ENCODE measurements at places on chromosomes 5 and 9.

DNA sequence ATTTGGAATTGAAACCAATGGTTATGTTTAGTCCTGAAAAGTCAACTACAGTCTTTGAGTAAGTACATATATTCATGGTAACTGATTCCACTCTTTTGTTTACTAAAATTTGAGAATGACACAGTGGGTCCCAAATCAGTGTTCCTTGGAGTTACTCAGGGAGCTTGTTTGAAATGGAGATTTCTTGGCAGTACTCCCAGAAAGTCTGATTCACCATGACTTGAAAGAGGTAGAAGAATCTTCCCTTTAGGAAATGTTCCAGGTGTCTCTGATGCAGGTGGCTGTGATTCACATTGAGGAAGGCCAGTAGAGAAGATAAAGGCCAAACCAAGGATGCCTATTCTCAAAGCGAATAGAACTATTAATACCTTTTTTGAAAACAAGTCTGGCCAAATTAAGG, 1078.3 kb downstream of the CDH12 start:
- DNase-seq = no peak

DNA sequence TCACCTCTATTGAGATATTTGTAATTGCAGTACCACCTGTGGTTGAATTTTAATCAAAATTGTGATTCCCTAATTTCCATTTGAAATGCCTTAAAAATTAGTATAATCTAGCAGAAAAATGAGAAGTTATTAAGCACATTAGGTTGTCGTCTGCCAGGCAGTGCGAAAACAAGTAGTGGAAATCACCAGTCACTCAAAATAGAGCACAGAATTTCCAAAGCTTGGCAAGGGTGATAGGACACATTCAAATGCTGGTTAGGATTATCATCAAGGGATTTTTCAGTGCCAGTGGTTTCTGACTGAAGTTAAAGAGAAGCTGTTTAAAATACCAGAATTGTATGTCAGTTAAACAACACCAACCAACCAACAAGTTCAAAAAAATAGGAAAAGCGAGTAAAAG, 97.8 kb downstream of the PLK2 start:
- DNase-seq = no peak

DNA sequence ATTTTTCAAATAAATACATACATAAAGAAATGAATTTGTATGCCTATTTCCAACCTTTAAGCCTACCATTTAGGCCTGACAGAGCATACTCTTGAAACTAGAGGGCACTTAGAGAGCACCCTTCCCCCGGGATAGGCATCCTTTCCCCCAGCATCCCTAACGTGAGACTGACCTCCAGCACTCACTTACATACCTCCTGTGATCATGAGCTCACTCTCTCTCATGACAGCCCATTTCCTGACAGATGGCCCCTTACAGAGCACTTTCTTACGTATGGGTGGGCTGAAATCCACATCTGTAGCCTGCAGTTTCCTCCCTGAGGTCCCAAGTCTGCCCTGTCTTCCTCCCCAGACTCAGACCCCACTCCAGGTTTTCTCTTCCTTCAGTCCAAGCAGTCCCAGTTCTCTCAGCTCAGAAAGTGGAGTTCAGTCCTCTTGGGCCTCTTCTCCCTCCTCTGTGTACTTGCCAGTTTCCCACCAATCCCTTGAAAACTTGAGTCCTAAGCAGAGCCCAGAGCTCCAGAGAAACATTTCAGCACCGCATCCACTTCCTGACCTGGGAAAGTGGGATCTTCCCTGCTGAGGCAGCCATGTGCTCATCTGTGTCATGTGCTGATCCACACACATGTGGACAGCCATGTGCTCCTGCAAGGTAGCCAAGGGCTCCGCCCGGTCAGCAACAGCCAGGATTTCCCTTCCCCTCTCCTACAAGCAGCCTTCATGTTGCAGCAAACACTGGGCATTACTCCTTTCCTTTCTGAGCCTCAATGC, 2.2 kb upstream of the CDX1 start:
- DNase-seq = no peak

- peak; percentile 80 for DNase-seq
These were observed 2.5 kb downstream of the BARHL1 start for GRCh38 chr9:132584601-132585560.

GRCh38 chr9:98248737-98249474, 6.5 kb downstream of the TBC1D2 start:
- no peak for DNase-seq

DNA sequence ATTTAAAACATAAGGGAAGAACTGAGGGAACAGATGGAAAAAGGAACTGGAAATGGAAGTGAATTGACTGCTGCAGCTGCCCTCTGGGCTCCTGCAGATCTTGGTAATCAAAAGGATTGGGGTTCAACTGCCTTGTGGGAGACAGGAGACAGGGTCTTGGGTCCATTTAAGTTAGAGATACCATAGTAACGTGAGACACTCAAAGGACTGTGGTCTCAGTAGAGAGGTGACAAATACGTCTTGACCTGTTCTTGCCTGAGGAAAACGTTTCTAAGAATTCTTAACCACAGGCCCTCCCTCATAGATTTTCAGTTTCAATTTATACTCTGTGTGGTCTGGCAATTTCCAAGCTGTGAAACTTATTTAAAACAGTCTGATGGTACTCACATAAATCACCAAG, 100.8 kb upstream of the DHFR start:
- DNase-seq = no peak

- DNase-seq = no peak
These were observed 31.2 kb downstream of the DEPDC1B start for GRCh38 chr5:60668686-60669304.

DNA sequence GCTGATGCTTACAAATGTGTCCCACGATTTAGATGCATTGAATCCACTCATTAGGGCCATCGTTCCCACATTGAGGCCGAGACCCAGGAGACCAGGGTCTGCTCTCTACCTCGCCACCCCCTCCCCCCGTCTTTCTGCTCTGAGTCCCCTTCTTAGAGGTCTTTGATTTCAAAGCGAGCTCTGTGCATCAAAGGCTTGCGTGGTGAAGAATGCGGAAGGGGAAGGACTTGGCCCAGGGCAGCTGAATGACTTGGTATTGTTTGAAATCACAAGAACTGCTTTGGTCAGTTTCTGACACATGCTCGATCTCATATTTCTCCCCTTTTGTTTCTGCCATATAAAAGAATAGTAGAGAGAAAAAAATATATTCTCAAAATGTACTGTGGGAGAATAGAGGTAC, 78.3 kb upstream of the IRX1 start:
- DNase-seq = no peak

DNA sequence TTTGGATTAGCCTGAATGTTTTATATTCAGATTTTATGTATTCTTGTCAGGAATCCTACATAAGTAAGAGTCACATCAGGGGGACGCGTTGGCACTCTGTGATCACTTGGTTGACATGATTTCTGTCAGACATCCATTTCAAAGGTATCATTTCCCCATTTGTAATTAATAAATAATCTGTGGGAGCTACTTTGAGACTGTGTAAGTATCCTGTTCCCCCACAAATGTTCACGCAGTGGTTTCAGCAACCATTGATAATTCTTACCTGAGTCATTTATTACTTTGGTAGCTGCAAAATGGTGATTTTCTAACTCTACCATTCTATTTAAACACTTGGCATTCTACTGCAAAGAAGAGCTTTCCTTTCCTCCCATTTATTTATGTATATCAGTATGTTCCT, 56.9 kb upstream of the TBC1D2 start:
- no peak for DNase-seq

DNA sequence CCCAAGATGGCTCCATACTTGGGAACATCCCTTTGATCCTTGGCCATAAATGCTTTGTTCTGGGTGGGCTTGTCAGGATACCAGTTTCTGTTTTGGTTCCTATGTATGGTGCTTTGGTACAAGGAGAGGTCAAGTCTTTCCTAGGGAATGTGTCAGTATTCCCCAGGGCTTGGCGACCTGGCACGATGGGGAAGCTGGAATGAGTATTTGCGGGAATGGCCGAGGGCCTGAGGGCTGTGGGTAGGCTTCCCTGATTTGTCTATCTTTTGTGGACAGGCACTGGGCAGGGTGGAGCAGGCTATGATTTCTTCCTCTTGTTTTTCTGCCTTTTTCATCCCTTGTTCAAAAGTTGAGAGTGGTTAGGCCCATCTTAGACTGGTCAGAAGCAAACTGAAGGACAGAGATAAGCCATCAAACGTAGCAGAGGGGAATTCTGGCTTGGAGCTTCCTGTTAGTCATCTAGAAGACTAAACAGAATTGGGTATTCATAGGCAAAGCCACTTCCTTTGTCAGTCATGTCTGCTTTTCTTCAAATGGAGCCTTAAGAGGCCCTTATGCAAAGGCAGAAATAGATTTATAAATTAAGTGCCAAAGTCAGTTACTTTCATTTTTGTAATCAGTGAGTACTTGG, 13.7 kb downstream of the DOCK2 start:
- DNase-seq = no peak

- peak; percentile 68 for DNase-seq
These were observed 1.2 kb downstream of the SSBP2 start for GRCh38 chr5:81749561-81750307.
